ENCODE measurements at places on chromosomes 5 and 9. TPM values are rescaled to one million over a fixed set of nuclear protein-coding genes. Genes with fewer than 3 reads are reported as not detected.

Gene FIBCD1
- not detected for total RNA-seq

- H3K4me1 ChIP-seq, result peaks cover 61% of the 10 kb centered on the region
- peak overlapping the region; percentile 69 for H3K27ac ChIP-seq
- DNase-seq, result peak; percentile 34
- H3K4me3 ChIP-seq, result no peak overlapping the region
- no peaks in the 10 kb centered on the region for H3K27me3 ChIP-seq
- peaks cover 44% of the 10 kb centered on the region for H3K36me3 ChIP-seq
Observed at GRCh38 chr9:128912270-128912853, 8.4 kb upstream of the PHYHD1 start.

Gene SPATA31A3
- total RNA-seq, result not detected

- no peak overlapping the region for H3K27ac ChIP-seq
- H3K4me3 ChIP-seq, result no peak overlapping the region
- H3K27me3 ChIP-seq, result no peaks in the 10 kb centered on the region
- peaks cover 11% of the 10 kb centered on the region for H3K36me3 ChIP-seq
- H3K4me1 ChIP-seq, result no peaks in the 10 kb centered on the region
- DNase-seq, result no peak
Observed at GRCh38 chr5:65423623-65424022, 58.1 kb downstream of the ADAMTS6 start.

GRCh38 chr9:128304136-128304970, 17.9 kb downstream of the TRUB2 start:
- no peaks in the 10 kb centered on the region for H3K4me1 ChIP-seq
- peak overlapping the region; percentile 50 for H3K27ac ChIP-seq
- H3K4me3 ChIP-seq, result no peak overlapping the region
- DNase-seq, result no peak
- peaks cover 4% of the 10 kb centered on the region for H3K36me3 ChIP-seq
- no peaks in the 10 kb centered on the region for H3K27me3 ChIP-seq

Gene TNFSF8
- 21.7 TPM for total RNA-seq

All from activated CD8-positive, alpha-beta T cell treated with anti-CD3 and anti-CD28 coated beads for 36 hours (primary cell).